Inflammatory macrophage (primary cell): ENCODE measurements at places on chromosomes 6 and 20.

DNA sequence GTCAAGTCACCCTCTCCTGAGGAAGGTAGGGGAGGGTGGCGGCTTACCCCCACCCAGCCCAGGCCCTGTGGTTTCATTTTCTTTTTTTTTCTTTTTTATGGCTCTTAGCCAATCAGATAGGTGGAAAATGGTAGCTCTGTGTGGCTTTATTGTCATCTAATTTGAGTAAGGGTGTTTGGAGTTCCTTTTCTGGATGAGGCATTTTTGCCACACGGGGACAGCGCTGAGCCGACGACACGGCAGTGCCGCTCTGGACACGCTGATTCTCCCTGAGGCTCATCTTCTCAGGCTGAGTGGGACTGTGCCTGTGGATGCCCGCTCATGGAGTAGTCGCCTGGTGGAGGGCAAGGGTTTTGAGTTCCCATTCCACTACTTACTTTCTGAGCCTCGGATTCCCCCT lies 37.6 kb upstream of the ANGPT4 start:
- DNase-seq = no peak

DNA sequence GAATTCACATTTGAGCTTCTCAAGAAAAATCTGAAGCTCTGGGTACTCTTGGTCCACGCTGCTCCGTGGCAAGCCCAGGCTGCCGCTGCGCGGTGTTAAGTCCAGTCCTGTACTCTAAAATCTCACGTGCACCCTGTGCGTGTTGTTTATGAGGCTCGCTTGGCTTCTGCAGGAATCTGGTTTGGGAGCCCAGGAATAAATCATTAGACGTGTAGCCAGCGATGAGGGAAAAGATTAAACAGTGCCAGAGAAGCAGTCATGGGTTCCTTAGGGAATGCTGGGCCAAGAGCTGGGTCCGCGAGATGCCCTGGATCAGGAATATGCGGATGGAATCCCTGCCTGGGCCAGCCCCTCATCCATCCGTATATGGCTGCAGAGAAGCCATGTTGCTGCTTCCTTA lies 87.3 kb downstream of the KCNB1 start:
- no peak for DNase-seq

DNA sequence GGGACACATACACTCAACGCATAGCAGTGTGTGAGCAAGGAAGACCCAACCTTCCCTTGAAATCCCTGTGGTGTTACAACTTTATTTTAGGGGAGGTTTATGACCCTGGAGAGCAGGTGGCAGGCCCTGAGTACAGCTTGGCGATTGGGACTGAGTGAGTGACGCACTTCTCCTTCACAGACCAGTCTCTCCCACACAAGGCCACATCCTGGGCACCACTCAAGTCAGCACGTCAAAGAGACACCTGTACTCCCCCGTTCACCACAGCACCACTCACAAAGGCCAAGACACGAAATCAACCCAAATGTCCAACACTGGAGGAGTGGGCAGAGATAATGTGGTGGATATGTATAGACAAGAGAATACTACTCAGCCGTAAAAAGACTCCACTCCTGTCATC lies 57.0 kb upstream of the FRMD1 start:
- DNase-seq = no peak

- DNase-seq = peak; percentile 70
These were observed 20.8 kb downstream of the GFOD1 start for GRCh38 chr6:13466304-13467215.

DNA sequence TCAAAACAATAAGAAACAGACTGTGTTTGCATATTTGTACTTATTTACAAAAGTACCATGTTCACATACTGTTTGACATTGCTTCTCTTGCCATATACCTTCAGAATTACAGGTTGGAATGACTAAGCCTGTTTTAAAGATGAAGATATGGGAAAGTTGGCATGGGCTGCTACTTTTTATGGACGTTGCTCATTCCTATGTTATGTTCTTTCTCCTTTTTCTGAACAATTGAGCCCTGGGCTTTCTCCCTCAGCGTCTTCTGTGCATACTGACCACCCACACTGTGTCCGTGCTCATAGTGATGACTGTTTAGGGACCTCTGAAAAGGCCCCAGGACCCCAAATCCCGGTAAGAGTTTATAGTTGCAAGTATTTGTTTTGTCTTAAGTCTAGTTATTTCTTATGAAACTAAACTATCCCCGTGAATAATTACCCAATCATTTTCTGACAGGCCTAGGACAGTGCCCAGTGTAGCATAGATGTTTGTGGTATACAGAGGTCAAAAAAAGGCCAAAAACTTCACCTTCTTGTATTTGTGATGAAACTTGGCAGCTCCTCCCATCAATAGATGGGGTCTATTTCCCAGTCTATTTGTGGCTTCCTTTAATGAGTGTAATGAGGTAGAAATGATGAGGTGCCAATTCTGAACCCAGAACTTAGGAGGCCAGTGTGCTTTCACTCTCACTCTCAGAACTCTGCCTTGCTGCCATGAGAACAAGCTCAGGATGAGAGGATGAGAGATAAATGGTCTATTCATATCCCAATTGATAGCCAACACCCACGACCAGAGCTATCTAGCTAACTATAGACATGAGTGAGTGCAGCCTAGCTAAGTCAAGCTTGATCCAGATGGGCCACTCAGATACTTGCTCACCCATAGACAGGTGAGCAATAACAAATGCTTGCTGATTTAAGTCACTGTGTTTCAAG lies 40.9 kb downstream of the GSTA4 start:
- DNase-seq = no peak

- DNase-seq = peak; percentile 82
These were observed 158.8 kb downstream of the CDH26 start for GRCh38 chr20:60117065-60117464.
